ENCODE measurements at places on chromosomes 3 and 15. TPM values are rescaled to one million over a fixed set of nuclear protein-coding genes. Genes with fewer than 3 reads are reported as not detected.

Gene SMCO1
- not detected for total RNA-seq

Gene MESP2
- not detected for total RNA-seq

Gene CMTM7
- 35.2 TPM for total RNA-seq

Gene TM4SF4
- not detected for total RNA-seq

Gene EOMES
- total RNA-seq: 0.69 TPM

Gene HTR3E
- not detected for total RNA-seq

Gene DTX3L
- total RNA-seq: 18.6 TPM

Gene ZNF501
- 0.47 TPM for total RNA-seq

Gene DLEC1
- 5.1 TPM for total RNA-seq

Gene DNAJA4
- 47.0 TPM for total RNA-seq

Gene GATA2
- 0.17 TPM for total RNA-seq

Gene GPR176
- total RNA-seq: not detected

Gene NR2E3
- not detected for total RNA-seq

DNA sequence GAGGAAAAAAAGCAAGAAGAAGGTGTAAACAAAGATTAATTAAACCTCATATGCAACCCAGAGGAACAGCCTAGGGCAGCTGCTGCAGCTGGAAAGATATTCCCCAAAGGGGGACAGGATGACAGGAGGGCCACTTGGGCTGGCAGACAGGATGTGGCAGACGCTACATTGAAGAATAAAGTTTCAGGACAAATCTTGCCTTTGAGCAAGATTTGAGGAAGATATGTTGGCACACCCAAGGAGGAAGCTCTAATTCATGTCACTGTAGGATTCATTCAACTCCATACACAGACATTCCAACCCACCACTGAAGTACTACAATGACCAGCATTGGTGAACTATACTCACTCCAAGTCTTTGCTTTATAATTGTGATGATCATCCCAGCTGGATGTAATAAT, 504.0 kb downstream of the SHQ1 start:
- DNase-seq: no peak

GRCh38 chr3:50503504-50504342, at the start of gene CACNA2D2:
CACNA2D2 (minus strand) TSS chr3:50503634; CDS start chr3:50503423, 211 bp downstream.
- peak; percentile 58 for DNase-seq

DNA sequence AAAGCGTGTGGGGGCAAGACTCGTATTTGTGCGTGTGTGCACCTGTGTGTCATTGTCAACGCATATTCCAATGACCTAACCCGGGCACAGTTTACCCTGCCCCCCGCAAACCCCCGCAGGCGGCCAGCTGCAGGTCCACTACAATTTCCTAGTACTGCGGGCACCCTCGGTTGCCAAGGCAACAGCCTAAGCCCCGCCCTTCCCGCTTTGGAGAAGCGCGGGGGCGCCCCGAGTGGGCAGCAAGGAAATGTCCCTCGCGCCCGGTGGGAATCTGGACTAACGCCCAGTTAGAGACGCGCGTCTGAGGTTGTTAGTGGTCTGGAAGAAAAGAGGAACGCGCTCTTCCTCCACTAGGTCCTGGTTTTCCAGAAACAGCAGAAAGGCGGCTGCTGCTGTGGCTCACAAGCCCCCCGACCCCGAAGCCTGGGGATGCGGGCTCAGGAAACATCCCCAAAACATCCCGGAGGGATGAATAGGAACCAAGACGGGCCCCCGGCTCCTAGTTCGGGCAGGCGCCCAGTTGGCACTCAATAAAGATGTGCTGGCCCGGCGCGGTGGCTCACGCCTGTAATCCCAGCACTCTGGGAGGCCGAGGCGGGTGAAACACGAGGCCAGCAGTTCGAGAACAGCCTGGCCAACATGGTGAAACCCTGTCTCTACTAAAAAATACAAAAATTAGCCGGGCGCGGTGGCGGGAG, 1.1 kb downstream of the ABHD14A start:
- no peak for DNase-seq

DNA sequence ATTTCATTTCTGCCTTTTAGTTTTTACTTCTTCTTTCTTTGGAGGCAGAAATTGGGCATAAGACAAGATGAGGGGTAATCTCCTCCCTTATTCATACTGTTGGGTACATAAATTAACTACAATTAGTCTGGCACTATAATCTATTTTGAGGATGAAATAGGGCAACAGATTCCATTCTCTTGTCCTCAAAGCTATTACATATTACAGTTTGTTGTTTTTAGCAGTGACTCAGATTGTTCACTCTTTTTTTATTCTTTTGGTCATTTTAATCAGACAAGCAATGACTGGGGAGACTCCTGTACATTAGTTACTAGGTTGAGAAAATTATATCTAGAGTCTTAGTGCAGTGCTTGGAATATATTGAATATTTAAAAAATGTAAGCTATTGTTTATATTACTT, 556.0 kb downstream of the OTOL1 start:
- DNase-seq: no peak

DNA sequence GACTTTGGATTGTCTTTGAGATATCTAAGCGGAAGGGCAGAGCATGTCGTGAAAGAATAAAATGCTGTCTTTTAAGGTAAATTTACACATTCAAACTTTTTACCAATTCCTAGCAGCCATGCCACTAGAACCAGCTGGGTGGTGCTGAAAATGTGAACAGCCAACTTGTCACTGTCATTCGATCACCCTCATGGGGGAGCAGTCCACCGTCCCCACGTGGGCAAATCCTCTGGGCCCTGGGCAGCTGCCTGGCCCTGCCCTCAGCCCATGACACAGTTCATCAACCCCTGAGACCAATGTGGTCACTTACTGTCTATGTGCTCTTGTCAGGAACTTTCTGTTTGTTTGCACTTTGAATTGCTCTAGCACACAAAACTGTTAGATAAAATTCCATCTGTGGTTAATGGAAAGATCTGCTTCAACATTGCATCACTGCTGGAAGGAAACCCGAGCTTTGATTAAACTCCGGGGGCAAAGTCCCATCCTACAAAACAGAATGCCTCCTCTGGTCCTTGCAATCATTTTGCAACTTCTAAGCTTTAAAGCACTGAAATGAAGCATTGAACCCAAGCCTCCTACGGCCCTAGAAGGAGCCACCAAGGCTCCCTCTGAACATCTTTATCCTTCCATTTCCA, 50.1 kb downstream of the PCSK6 start:
- DNase-seq: no peak

- no peak for DNase-seq
Measured at GRCh38 chr3:88742106-88742505, 365.3 kb upstream of the EPHA3 start.

DNA sequence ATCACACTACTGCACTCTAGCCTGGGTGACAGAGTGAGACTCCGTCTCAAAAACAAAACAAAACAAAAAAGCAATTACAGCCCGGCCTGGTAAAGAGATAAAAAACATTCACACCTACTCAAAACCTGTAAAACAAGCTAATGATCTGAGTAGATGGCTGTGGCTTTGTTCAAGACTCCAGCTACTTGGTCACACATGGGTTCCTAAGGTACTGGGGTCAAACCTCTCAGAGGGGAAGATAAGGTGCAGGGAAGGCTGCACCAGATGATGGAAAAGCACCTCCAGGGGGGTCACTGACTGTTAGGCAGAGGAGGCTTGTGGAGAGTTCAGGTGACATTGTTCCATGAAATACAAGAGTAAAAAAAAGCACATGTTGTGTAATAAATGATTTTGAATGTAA, 450.2 kb upstream of the WNT5A start:
- no peak for DNase-seq

DNA sequence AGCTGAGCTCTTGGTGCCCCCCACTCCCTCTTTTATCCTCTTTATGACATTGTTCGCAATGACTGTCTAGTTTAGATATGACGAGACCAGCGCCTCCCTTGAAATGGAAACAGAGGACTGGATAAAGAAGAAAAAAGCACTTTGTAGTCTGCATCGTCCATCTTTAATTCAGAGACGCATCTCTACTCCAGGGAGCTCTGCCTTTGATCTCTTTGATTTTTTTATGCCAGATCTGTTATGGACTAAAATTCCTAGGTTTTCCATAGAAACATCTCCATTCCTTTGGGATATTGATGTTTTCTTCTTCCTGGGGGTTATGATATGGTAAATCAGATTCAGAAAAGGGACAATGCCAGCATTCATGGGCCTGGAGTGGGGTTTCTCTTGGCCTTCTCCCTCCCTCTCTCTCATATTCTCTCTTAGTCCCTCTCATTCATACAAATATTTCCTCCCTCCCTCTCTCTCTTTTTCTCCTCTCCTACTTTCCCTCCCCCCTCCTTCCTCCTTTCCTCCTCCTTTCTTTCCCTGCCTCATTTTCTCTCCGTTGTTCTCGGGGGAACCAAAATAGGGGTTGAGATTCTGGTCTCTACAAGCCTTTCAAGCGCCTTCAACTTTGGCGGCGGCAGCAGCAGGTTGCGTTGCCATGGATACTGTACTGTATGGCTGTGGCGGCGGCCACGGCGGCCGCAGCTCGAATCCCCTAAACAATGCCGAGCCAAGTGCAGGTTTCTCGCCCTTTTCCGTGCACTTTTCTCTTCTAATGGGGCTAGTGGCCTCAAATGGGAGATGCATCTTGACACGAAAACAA, 45.5 kb downstream of the ZIC4 start:
- no peak for DNase-seq

DNA sequence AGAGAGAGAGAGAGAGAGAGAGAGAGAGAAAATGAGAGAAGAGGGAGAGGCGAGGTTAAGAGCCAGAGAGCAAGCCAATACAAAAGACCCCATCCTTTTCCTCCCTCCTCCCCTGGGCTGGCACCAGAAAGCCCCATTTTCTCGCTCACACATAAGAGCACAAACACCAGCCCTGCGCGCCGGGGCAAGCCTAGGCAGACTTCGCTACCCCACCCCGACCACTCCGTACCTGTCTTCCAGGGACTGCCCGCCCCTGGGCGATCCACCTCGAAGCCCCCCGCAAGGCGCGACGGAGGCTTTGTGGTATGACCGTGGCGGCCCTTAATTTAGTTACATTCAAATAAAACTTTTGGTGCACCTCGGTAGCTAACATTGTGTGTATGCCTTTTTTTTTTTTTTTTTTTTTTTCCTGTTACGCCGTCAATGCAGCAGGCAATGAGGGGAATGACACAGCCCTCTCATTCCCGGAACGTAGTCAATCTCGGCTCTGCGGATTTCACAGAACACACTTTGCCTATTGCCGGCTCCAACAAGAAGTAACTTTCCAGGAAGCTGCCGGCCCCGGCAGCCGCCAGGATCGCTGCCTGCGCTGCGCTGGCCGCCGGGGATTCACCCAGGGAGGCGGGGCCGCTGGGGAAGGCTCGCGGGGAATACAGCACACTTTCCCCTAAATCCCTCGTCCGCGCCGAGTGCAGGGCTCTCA, 7.7 kb downstream of the BCL6 start:
- DNase-seq: peak; percentile 31

- DNase-seq: no peak
Measured at GRCh38 chr15:82128401-82129148, 82.8 kb upstream of the MEX3B start.

DNA sequence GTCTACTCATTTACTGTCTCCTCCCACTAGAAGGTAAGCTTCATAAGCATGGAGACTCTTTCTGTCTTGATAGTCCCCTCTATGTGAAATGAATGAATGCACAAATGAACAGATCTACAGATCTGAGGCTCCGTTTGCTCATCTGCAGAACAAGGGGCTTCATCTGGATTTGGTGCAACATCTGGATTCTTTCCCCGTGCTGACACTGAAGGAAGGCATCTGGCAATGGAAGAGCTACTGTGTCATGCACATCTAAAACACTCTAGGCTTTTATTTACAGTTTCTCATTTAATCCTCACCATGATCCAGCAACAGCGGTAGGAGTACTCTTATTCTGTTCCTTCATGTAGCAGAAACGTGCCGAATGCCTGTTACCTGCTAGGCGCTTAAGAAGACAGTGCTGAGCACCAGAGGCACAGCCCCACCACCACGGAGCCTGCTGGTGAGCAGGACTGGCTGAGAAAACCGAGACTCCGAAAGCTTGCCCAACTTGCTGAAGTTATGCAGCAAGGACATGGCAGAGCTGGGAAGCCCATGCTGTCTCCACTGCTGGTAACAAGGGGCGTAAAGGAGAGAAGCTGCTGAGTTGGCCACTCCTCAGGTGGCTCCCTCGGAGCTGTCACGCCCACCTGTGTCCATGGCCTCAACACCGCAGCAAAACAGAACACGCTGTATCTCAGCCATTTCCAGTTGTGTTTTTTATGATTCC, 31.1 kb downstream of the LSM3 start:
- no peak for DNase-seq

DNA sequence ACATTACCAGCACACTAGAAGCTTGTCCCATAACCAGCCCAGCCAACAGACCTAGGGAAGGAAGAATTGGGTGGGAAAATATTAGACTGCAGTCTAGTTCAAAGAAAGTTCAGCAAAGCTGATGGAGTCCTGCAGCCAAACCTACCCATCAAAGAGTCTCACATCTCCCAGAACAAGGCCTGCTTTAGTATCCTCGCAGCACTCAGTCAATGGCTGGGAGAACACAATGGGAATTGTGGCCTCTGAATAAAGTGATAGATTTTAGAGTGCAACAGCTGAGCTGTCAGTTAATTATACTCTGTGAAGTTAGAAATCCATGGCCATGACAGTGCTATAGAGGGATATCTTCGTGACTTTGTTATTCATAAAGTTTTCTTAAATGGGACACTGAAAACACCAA, 207.2 kb upstream of the NAALADL2 start:
- no peak for DNase-seq

DNA sequence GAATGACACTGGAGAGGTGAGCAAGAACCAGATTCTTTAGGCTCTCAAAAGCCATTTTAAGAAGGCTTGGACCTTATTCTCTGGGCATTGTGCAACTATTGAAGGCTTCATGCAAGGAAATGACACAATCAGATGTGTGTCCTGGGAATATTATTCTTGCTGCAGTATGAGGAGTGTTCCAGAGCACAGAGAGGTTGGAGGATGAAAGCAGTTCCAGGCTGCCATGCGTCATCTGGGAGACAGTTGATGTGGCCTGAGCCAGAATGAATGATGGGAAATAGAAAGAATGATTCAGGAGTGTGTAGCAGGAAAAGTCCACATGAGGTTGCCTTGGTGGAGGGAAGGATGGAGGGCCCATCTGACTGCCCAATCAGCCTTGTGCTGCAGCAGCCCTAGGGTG, 123.1 kb downstream of the CHCHD6 start:
- no peak for DNase-seq

GRCh38 chr3:189132839-189133238, 38.9 kb upstream of the TPRG1 start:
- no peak for DNase-seq

GRCh38 chr3:21791356-21791755, 40.3 kb upstream of the ZNF385D start:
- no peak for DNase-seq

- DNase-seq: no peak
Measured at GRCh38 chr3:23325466-23326065, 122.4 kb downstream of the UBE2E2 start.

- DNase-seq: no peak
Measured at GRCh38 chr3:54792584-54792983, 135.3 kb downstream of the LRTM1 start.

DNA sequence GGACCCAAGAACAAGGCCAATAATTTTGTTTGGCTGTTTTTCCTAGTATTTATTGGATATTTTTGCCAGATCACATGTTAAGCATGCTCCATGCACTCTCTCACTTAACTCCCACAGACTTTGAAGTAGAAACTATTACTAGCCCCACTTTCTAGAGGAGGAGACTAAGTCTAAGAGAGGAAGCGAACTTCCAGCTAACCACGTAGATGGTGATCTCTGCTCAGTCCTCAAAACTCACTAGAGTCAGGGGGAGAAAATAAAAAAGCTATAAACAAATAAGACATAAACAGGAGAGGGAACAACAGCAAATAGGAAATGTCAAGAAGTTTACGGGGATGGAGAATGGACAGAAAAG, 481.0 kb upstream of the PROK2 start:
- DNase-seq: no peak

- DNase-seq: no peak
Measured at GRCh38 chr3:57948080-57948671, 60.0 kb upstream of the FLNB start.

- no peak for DNase-seq
Measured at GRCh38 chr3:28376424-28376823, 27.8 kb upstream of the AZI2 start.
